ENCODE measurements at places on chromosomes 5 and 9. TPM values are rescaled to one million over a fixed set of nuclear protein-coding genes. Genes with fewer than 3 reads are reported as not detected.

DNA sequence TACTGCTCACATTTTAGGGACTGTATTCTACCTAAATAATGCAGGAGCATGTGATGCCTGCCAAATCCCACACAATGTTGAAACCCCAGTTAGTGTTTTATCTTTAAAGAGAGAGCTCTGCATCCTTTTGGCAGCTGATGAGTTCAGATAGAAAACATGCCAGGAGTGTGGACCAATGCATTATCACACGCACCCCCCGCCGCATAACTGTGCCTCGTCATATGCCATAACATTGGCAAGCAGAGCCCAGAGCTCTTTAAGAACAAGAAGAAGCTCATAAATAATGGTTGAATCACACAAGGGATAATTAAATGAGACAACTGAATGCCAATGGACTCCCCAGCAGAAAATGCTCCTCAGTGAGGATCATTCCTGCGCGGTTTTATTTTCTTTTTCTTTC, 52.8 kb upstream of the RORB start:
- no peak for DNase-seq

GRCh38 chr5:143154510-143155370, 248.7 kb downstream of the NR3C1 start:
- DNase-seq = no peak

- no peak for DNase-seq
Observed at GRCh38 chr9:16358751-16359150, 511.7 kb downstream of the BNC2 start.

- DNase-seq = no peak
Observed at GRCh38 chr5:169764018-169764378, 126.9 kb downstream of the DOCK2 start.

GRCh38 chr5:169874621-169875020, 105.7 kb downstream of the INSYN2B start:
- no peak for DNase-seq

DNA sequence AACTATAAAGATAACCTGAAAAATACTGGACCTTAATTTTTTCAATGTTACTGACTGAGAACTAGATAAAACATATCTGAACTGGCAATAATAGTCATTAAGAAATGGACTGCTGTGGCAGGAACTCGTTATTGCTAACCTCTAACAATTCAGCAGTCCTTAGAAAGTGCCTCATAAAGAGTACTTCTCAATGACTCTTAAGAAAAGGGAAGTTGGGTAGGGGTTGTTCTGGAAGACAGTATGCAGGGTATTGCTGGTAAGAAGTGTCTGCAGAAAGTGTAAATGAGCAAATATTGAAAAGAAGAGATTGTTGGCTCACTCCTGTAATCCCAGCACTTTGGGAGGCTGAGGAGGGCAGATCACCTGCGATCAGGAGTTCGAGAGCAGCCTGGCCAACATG, 27.9 kb downstream of the FOXD1 start:
- DNase-seq = no peak

GRCh38 chr9:88748566-88749261, 213.7 kb downstream of the NXNL2 start:
- DNase-seq = no peak

GRCh38 chr5:61277190-61277589, 54.9 kb upstream of the ZSWIM6 start:
- no peak for DNase-seq

- no peak for DNase-seq
Observed at GRCh38 chr5:124134941-124135340, 611.5 kb downstream of the ZNF608 start.

The C5orf22 gene
- total RNA-seq = 13.5 TPM

The PCDHGA9 gene
- 8.3 TPM for total RNA-seq

The TERT gene
- not detected for total RNA-seq

The PCDHB14 gene
- 7.1 TPM for total RNA-seq

The PHF2 gene
- 24.5 TPM for total RNA-seq

The MYOT gene
- 15.8 TPM for total RNA-seq

The PFN3 gene
- total RNA-seq = not detected

The SLC35A4 gene
- 33.6 TPM for total RNA-seq

The BHMT2 gene
- total RNA-seq = 26.4 TPM
